H9 (cell line): ENCODE measurements at places on chromosomes 5 and 9. TPM values are rescaled to one million over a fixed set of nuclear protein-coding genes. Genes with fewer than 3 reads are reported as not detected.

- DNase-seq, result no peak
Measured at GRCh38 chr9:123065196-123065595, 31.7 kb downstream of the GPR21 start.

DNA sequence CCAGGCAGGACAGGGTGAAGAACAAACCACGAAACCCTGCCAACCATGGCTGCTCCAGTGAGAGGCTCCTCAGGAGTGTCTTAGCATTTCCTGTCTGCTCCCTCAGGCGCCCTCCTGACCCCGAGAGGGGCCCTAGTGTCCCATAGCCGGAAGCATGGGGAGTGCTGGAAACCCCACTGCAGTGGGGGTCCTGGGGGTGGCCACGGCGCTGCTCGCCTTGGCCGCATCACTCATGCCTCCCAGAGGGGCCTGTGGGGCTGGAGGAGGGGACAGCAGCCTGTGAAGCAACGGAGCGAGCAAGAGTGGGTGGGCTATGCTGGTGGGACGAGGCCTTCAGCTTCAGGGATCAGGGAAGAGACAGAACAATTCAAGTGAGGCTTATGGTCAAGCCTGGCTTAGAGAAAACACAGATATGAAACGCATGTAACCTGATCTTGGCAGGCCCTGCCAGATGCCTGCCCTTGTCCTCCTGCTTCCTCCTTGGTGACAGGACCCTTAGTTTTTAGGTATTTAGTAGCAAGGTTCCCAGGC lies 219.1 kb downstream of the FANCC start:
- DNase-seq, result no peak

DNA sequence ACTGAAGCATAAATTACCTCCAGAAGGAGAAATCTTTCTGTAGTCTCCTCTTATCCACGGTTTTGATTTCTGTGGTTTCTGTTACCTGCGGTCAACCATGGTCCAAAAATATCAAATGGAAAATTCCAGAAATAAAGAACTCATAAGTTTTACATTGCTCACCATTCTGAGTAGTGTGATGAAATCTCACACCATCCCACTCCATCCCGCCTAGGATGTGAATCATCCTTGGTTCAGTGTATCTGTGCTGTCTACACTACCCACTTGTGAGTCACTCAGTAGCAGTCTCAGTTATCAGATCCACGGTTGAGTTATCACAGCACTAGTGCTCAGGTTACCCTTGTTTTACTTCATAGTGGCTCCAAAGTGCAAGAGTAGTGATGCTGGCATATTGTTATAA lies 371.2 kb downstream of the NFIB start:
- DNase-seq, result no peak

The LTC4S gene
- 3.7 and 4.5 TPM in 2 replicates for total RNA-seq

- DNase-seq, result no peak
Measured at GRCh38 chr5:116315531-116315930, 230.7 kb downstream of the COMMD10 start.

- no peak for DNase-seq
Measured at GRCh38 chr5:41193456-41194205, 19.7 kb downstream of the C6 start.

- no peak for DNase-seq
Measured at GRCh38 chr9:134301387-134302129, 24.7 kb upstream of the RXRA start.

The PTPRD gene
- 31.7 and 32.5 TPM in 2 replicates for total RNA-seq

GRCh38 chr5:144329681-144330080 lies 159.0 kb downstream of the KCTD16 start:
- no peak for DNase-seq

DNA sequence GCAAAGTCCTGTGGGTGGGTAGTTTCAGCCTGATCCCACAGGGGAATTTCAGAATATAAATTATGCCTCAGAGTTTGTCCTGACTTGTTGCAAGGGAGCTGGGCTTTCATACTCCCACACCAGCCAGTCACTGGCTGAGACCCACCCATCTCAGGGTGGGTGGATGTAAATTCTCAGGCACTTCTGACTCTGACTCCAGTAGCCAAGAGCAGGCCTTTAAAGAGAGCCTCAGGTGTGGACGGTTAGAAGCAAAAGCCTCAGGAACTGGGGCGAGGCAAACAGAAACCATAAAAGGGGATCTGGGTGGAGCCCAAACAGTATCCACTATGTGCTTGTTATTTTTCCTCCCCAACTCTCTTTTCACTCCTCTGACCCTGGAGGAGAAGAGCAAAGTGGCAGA lies 28.6 kb upstream of the FBXW11 start:
- DNase-seq, result no peak

- no peak for DNase-seq
Measured at GRCh38 chr5:95424526-95424925, 33.4 kb downstream of the FAM81B start.

DNA sequence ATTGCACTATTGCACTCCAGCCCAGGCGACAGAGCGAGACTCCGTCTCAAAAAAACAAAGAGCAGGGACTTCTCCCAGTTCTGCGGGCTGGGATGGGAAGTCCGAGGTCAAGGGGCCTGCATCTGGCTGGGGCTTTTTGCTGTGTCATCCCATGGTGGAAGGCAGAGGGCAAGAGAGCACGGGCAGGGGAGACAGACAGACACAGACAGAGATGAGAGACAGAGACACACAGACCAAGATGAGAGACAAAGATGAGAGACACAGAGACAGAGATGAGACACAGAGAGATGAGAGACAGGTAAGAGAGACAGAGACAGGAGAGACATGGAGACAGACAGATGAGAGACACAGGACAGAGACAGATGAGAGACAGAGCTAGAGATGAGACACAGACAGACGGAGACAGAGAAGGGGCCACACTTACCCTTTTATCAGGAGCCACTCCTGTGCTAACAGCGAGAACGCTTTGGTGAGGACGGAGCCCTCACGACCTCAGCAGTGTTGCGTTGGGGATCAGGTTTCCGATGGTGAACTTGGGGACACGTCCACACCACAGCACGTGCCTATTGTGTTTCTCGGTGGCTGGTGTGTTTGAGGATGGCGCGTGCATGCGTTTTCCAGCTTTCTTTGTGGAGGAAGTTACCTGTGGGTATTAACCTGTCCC lies 8.9 kb upstream of the TOR4A start:
- no peak for DNase-seq

DNA sequence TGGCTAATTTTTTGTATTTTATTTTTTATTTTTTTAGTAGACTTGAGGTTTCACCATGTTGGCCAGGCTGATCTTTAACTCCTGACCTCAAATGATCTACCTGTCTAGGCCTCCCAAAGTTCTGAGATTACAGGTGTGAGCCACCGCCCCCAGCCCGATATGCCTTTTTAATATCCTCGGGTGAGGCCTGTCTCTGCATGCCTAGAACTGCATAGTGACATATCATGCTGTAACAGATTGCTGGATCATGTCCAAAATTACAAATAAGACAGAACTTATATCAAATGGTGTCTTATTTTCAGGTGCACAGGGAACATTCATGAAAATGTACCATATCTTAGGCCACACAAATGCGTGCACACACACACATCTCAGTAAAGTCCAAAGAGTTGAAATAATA lies 39.1 kb upstream of the PJA2 start:
- DNase-seq, result no peak

GRCh38 chr5:154179846-154180710 lies 10.5 kb upstream of the GALNT10 start:
- DNase-seq, result peak; percentile 56

The WNT8A gene
- total RNA-seq, result 0.26 and 0.33 TPM in 2 replicates

DNA sequence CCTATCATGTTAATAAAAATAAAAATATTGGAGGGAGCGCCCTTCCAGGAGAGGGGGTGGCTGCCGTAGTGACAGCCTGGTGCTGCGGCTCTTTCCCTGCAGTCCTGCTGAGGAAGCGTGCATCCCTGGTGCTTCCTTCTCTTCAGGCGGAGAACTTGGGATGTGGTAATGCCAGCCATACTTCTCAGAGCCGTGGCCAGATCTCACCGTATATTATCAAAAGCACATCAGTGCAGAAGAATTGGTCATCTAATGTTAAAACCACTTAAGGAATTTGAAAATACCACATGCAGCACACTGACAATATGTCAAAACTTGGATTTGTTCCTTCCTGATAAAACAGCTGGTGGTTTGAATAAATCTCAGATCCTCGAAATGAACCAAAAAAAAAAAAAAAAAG lies 17.7 kb downstream of the C9orf40 start:
- no peak for DNase-seq

DNA sequence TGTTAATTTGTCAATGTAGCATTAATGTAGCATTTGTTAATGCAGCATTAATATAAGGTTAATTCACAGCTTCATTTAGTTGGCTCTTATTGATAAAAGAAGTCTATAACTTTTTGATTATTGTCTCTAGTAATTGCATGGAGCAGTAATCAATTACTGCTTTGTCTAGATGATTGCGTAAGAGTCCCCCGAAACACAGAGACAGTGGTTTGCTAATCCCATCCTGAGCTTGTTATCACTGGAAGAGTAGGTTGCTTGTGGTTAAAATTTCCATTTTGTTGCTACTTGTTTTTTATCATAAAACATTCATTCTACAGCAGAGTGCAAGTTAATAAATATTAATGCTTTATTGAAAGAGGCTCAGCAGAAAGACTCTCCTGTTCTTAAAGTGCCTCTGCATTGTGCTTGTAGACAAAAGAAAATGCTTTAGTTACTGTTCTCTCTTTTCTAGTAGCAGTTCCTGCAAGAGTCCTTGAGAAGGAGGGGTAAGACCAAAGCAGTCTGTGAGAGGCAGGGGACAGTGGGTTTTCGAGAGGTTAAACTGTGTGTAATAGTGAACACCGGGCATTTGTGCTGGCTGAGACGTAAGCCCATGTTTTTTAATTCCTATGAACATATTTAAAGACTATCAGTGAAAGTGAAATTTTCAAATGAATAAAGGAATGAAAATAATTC lies 291.7 kb downstream of the TRPM3 start:
- DNase-seq, result no peak

GRCh38 chr9:127899128-127899943 lies at the start of gene ST6GALNAC6:
Gene ST6GALNAC6, minus strand, starts transcription at chr9:127899603. Its CDS starts 1,622 bp downstream, at chr9:127897981.
- peak; percentile 56 for DNase-seq

DNA sequence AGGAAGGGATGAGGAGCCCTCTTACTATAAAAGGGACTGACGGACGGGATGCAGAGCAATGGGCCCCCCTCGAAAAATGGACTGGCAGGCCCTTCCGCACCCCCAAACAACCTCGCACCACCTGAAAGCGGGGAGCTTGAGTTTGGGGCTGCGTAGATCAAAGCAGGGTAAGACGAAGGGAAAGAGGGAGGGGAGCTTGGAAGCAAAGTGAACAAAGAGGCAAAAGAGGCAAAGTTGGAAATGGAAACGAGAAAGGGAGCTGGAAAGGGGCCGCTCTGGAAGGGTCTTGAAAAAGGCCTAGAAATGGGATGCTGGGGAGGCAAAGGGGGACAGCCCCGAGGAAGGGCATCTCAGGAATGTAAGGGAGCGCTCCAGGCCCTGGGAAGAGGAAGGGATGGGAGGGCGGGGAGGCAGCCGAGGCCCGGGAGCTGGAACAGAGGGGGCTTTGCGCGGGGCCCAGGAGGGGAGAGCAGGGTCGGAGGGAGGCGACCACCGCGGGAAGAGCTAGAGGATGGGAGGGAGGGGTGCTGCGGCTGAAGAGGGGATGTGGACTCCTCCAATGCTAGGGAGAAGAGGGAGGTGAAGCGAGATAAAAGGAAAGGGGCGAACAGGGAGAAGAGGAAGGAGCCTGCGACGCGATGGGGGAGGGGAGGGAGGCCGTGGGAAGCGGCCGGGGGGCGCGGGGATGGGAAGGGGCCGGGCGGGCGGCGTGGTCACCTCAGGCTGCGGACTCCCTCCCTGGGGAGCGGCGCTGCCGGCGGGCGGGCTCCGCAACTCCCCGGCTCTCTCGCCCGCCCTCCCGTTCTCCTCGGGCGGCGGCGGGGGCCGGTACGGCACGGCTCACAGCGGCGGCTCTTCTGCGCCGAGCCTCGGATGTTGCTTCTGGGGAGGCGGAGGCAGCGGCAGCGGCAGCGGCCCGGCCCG lies 577 bp downstream of the RNF145 start:
- peak; percentile 58 for DNase-seq

- DNase-seq, result peak; percentile 72
Measured at GRCh38 chr9:131697097-131697496, 42.8 kb downstream of the RAPGEF1 start.

DNA sequence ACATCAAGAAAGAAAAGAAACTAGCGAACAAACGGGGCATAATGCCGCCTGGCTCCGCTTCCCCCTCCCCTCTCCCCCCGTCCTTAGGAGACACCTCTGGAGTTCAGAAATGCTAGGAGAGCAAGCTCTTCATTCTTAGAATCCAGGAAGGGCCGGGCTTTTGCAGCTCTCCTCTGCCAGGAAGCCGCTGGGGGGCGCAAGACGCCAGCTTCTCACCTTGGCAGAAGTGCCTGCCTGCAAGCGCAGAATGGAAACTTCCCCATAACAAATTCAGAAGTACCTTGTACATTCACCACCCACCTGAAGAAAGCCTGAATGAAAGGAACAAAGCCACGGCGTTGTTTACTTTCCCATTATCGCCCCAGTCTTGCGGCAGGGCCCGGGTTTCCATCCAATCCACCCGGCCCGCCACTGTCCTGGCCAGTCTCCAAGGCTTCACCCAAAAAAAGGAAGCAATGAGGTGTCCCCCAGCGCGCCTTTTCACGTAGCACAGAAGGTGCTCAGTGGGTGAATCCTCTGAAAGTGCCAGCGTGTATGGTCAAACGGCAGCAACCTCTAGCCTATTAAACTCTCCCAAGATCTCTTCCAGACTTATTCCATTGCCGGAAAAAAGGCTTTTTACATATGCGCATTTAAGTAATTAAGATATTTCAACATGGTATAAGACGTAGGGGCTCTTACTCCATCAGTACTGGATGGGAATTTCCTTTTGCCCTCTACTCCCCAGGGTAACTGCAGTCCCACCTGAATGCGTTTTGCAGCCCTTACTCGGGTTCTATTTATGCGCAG lies 1.6 kb upstream of the GADD45G start:
- peak; percentile 94 for DNase-seq

- peak; percentile 72 for DNase-seq
Measured at GRCh38 chr5:78649861-78650496, 1.4 kb upstream of the LHFPL2 start.

The LRRC8A gene
- 76.0 and 79.2 TPM in 2 replicates for total RNA-seq

- no peak for DNase-seq
Measured at GRCh38 chr9:134286471-134287245, 39.6 kb upstream of the RXRA start.

DNA sequence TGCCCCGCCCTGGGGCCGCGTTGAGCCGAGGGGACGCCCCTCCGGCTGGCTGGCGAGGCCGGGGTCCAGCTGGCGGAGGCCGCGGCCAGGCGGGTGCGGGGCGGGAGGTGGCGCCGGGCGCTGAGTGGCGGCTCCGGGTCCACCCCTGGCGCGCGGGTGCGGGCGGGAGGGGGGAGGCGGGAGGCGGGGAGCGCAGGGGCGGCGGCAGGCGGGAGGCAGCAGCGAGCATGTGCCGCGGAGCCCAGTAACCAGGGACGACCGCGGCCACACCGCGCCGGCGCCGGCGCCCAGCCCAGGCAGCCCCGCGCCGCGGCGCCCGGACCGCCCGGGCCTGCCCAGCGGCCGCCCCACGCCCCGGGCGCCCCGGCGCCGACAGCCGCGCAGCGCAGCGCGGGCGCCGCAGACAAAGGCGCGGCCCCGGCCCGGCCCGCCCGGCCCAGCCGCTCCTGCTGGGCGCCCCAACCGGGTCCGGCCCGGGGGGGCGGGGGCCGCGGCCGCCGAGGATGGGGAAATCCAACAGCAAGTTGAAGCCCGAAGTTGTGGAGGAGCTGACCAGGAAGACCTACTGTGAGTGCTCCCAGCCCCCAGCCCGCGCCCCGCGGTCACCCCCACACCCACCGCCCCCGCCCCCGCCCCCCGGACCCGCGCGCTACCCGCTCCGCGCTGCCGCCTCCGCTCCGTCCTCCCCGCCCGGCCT lies at the start of gene NCS1:
NCS1 (plus strand) TSS at position 244 of the 697 bp plus-strand sequence; CDS start at position 504, 260 bp downstream.
- peak; percentile 63 for DNase-seq

The KCNV2 gene
- total RNA-seq, result not detected in 2 replicates

- no peak for DNase-seq
Measured at GRCh38 chr5:15463231-15463980, 36.6 kb upstream of the FBXL7 start.
